ENCODE measurements at places on chromosomes 7 and 10.

GRCh38 chr7:141704741-141705140 lies 2.8 kb upstream of the DENND11 start:
- DNase-seq, result peak; percentile 16

DNA sequence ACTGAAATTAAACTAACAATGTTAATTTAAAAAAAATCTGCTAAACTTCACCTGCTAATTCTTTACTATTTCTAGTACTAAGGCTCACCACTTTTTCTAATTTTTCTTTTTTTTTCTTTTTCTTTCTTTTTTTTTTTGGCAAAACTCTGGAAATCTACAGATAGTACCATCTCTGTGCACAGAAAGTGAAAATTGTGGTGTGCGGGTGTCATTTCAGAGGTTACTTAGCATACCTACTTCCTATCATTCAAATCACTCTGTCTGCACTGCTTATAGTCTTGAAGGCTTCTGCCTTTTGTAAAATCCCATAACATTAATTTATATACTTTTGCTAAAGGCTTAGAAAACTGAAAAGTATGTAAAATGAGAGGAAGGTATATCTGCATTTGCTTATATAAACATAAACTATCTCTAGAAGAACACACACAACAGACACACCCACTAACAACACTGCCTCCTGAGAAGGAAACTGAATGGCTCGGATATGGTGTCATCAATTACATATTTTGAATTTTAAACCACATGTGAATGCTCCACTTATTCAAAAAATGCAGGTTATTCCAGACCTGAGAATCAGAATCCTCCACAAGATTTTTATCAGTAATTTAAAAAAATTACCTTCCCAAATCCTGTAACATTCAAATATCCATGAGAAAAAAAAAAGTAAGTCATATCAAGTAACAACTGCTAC lies 229.5 kb downstream of the PARD3 start:
- no peak for DNase-seq

- no peak for DNase-seq
Measured at GRCh38 chr10:110919349-110919931, at the start of gene SHOC2. Gene SHOC2 (plus strand): TSS chr10:110919604. CDS start chr10:110964359, 44,755 bp downstream.

- DNase-seq, result peak; percentile 57
Measured at GRCh38 chr7:116075351-116076145, 45.0 kb upstream of the TFEC start.

Data from mammary epithelial cell (primary cell).